SHP77 treated with DMSO at 0.1 percent for 48 hours (cell line): ENCODE measurements at places on chromosomes 7 and 10.

GRCh38 chr7:127930341-127931328, 100.6 kb downstream of the LRRC4 start:
- no peak for DNase-seq

- DNase-seq = peak; percentile 28
Measured at GRCh38 chr7:12067156-12067831, 143.8 kb upstream of the TMEM106B start.

GRCh38 chr7:67637023-67637358, 640.4 kb downstream of the TYW1 start:
- no peak for DNase-seq

DNA sequence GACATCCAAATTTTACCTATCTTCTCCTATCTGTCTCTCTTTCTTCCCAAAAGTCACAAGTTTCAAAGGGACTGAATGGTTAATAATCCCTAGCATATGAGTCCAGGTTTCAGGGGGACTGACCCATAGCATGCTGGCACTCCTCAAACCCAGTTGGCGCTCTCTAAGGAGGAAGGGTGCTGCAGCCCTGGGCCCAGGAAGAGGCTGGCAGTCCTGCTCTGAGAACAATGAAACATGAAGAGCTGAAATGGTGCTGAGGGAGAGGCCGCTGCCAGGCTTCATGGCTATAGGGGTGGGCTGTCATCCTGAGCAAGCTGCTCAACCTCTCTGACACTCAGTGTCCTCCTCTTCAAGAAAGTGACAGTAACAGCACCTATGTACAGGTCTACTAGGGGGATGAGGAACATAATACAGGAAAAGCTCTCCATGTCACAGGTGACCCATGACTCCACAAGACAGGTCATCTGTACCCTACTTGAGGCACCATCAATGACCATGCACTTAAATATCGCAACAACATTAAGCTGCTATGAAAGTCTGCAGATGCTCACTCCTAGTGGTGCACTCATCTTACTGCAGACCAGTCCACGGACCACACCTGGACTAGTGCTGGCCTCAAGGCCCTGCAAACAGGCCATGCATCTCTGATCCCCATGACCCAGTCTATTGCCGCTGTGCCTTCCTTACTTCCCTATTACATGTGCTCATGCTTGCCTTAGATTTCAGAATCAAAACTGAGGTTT, 17.0 kb downstream of the COBL start:
- no peak for DNase-seq

GRCh38 chr7:106979551-106980357, 64.8 kb upstream of the PRKAR2B start:
- no peak for DNase-seq

DNA sequence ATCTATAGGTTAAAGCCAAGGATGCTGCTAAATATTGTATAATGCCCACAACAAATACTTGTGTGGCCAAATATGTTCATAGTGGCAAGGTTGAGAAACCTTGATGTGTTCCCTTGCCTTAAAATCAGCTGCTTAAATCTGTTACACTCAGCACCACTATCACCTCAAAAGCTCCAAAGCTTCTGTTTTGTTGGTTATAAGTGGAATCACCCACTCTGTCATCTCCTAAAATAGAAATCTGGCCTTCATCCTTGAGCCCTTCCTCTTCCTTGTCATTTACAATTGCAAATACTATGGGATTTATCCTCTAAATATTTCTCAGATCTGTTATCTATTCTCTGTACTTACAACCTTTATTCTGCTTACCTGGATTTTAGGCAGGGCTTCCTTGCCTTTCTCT, 61.4 kb downstream of the CPED1 start:
- DNase-seq = no peak

GRCh38 chr7:130124711-130125110, 54.4 kb downstream of the KLHDC10 start:
- DNase-seq = no peak

- no peak for DNase-seq
Measured at GRCh38 chr10:88125766-88126165, 262.3 kb downstream of the PTEN start.

- no peak for DNase-seq
Measured at GRCh38 chr10:124619802-124620490, 124.2 kb downstream of the FAM53B start.

DNA sequence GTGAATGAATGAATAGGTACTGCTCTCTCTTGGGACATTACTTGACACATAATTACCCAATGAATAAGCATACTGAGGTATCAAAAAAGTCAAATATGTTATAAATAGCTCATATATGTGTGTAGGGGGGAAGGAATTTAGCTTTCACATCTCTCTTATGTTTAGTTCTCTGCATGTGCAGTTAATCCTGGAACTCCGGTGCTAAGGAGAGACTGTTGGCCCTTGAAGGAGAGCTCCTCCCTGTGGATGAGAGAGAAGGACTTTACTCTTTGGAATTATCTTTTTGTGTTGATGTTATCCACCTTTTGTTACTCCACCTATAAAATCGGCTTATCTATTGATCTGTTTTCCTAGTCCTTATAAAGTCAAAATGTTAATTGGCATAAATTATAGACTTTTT, 1.2 kb downstream of the CFTR start:
- DNase-seq = no peak

- DNase-seq = no peak
Measured at GRCh38 chr10:75065076-75065475, 46.4 kb upstream of the SAMD8 start.

DNA sequence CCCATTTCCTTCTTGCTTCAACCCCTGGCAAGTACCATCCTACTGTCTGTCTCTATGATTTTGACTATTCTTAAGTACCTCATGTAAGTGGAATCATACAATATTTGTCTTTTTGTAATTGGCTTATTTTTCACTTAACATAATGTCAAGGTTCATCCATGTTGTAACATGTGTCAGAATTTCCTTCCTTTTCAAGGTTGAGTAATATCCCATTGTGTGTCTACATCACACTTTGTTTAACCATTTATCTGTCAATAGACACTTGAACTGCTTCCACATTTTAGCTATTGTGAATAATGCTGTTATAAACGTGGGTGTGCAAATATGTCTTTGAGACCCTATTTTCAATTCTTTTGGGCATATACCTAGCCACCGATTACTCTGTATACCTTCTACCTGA, 14.0 kb upstream of the CDK14 start:
- no peak for DNase-seq

- DNase-seq = no peak
Measured at GRCh38 chr7:101088069-101088425, 2.8 kb downstream of the TRIM56 start.

- no peak for DNase-seq
Measured at GRCh38 chr7:2014391-2015241, 218.1 kb downstream of the MAD1L1 start.

DNA sequence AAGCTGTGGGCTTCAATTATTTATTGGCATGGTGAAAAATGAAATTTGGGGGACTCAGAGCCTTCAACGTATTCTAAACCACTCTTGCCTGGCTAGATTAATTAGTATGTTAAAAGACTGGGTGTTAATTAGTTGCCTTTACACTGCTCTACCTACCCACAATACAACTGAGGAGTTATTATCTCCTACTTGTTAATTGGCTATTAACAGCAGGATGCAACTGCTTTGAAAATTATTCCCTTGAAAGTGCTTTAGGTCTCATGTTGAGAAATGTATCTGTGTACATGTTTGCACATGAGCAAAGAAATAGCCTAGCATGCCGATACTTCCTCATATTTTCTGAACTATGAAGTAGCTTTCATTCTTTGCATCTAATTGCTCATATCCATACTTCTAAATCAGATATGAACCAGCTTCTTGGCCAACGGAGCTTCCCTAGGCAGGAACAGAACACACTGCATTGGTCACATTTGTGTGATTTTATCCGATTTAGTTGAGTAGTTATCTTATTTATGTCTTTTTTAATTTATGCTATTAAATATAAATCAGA, 155.8 kb downstream of the GPAM start:
- DNase-seq = no peak

GRCh38 chr7:45646996-45647825, 73.0 kb downstream of the ADCY1 start:
- no peak for DNase-seq

GRCh38 chr10:497289-497688, 192.2 kb downstream of the DIP2C start:
- DNase-seq = no peak

DNA sequence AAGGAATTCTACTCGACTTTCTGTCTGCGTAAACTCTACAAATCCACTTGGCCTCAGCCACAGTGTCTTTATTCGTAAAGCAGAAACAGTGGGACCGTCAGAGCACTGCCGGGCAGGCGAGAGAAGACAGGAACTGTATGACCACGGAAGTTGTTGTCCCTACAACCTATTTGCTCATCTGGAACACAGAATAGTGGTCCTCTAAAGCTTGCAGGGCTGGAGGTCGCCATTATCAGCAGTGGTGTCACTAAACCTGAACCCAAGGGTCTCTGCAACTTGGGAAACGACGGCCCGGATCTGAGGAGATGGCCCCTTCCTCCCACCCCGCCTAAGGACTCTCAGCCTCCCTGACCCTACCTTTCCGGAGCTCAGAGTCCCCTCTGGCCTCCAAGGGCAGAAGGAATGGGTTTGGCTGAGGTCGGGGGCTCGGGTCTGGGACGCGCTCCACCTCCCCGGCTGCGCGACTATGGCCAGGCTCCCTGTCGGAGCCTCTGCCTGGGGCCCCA, 442 bp downstream of the STYXL1 start:
- no peak for DNase-seq
